NCI-H1048 (cell line): ENCODE measurements at places on chromosomes 1 and 21.
A peak's percentile ranks its signal among the peaks of the same experiment; 100 is the strongest.

DNA sequence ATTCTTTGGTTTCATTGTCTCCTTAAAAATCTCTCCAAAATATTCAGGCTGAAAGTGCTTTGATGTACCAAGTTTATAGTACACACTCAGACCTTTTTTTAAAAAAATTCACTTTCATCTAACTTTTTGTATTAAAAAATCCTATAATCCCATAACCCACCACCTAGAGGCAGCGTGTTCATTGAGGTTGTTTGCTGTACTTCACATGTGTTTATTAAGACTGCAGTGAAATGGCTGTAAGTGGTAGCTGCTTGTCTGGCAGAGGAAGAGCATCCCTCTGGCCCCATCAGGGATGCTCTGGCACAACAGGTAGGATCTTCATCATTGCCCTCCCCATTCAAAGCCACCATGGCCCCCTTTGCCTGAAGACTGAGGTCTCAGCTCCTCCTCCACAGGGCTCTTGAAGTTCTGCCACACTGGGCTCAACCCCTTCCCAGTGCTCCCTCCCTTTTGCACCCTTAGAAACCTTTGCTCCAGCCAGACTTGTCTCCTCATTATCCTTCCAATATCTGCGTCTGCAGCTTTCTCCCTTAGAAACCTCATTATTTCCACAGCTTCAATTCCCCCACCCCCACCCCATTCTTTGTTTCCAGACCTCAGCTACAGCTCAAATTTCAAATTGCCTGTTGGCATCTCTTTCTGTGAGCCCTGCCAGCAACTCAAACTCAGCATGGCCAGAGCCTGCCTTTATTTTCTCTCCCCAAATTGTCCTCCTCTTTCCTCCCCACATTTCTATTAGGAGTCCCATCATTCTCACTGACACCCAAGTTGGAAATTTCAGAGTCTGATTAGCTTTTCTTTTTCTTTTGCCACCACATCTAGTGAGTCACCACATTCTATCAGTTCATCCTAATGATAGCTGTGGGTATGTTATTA lies 369.6 kb upstream of the USP24 start:
- no peak for DNase-seq

GRCh38 chr1:11383553-11384169 lies 95.3 kb upstream of the DISP3 start:
- DNase-seq = no peak

DNA sequence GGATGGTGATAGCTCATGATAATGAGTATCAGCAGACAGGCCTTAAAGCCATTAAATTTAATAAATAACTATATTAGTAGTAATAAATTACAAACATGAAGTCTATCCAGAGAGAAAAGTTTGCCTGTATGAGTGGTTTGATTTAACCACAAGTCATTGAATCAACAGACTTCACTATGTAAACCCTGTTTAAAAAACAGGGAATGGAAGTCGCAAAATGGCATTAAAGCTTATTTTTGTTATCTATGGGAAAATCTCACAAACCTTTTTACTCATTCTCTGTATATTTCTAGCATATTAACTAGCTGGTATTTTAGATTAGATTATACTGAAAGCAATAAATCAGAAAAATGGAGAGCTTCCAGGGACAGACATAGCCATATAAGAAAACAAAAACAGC lies 45.3 kb downstream of the SASS6 start:
- no peak for DNase-seq

DNA sequence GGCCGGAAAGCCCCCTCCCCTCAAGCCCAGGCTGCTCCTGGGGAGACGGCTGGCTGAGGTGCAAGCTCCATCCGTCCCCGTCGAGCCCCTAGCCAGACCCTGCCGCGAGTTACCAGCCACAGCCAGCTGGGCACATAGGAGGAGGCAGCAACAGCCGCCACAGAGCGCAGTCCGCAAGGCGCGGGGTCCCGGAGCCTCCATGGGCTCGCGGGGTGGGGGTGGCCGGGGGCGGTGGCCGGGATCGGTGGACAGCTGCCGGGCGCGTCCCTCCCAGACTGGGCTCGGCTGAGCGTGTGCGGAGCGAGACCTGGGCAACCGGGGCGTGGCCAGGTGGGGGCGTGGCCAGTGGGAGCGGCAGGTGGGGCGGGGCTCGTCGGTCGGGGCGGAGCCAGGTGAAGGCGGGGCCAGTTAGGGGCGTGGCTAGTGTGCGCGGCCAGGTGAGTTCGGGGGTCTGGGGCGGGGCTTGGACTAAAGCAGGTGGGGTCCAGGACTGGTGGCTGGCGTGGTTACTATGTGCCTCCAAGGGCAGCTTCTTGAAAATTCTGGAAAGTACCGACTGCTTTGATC lies at the start of gene CD164L2:
Gene CD164L2 (minus strand): TSS at position 295 of the 567 bp plus-strand sequence. CDS start 94 bp downstream, at position 201.
- DNase-seq = peak; percentile 39

- no peak for DNase-seq
These were observed 77.1 kb downstream of the DYRK1A start for GRCh38 chr21:37443683-37444082.

- DNase-seq = no peak
These were observed 17.4 kb downstream of the LDLRAP1 start for GRCh38 chr1:25560788-25561187.

- DNase-seq = no peak
These were observed 36.6 kb upstream of the KCTD3 start for GRCh38 chr1:215530401-215530984.

DNA sequence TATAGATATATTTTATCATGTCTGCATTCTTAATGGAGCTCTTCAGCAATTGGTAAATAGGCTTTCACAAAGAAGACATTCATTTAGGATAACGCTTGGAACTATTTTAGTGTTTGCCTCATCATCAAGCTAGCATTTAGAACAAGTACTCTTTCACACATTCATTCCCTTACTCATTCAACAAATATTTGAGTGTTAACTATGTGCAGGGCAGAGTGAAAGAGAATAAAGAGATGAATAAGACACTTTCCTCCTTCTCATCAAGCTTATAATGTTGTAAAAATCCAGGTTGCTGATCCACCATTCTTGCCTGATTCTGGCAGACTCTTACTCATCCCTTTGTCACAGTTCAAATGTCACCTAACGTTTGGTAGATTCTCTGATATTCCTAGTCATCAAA lies 386.3 kb upstream of the BEND5 start:
- DNase-seq = no peak

DNA sequence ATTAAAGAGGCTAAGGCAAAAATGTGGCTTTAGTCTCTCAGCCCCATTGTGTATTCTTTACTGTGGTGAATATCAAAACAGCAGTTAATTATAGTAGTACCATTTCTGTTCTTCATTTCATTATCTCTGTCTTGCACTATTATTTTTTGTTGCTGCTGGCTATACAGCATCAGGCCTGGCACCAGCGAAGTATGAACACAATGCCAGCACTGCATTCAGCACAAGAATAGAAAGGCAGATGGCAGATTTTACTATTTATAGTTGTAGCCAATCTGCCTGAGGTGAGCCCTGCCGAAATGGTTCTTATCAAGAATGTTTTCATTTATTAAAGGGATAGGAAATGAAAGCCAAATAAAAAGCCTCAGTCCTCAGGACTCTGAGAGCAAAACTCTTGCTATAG lies 72.1 kb downstream of the GPR52 start:
- no peak for DNase-seq

DNA sequence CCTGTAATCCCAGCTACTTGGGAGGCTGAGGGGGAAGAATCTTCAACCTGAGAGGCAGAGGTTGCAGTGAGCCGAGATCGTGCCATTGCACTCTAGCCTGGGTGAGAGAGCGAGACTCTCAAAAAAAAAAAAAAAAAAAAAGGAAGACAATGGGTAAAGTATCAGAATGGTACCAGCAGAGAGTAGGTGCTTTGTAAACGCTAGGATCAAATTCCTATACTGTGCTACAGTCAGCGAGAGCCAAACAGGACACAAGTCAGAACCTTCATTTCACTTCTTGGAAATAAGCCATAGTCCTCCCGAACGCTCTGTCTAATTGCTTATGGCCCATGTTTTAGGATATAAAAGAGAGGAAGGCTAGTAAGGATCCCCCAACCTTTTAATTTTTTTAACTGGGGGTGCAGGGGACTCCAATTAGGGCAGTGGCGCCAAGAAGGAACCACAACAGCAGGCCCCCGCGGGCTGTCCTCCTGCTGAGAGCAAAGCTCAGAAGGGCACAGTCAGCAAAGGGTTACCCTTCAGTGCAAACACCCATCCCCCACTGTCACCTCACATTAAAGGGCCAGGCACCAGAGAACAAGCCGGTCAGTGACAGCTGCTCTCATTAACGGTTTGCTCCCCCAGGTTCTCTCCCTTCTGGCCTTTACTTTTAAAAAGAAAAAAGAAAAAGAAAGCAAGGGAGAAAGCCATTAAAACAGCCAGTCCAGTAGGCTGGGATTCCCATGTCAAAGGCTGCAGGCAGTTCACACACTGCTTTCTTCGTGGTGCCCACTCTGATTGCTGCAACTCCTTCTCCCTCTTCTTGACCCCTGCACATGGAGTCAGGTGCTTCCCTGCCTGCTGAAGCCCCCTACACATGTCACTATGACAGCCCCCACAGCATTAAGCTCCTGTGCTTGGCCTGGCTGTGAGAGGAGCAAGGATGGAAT lies 69.4 kb downstream of the PLPP3 start:
- no peak for DNase-seq

DNA sequence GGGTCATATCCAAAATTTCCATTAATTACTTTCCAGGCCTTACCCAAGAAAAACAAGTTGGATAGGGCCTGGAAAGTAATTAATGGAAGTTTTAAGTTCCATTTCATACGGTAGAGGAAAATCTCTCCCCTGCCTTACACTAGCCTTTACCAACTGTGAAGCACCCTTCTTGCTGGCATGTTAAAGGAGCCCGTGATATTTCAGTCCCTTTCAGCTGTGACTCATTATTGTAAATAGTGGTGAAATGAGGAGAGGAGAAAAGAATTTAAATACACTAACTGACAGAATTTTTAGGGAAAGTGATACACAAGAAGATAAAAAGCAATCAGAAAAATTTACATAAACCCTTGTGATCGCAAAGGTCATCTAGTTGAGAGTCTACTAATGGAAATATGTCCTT lies 20.3 kb upstream of the KAZN start:
- DNase-seq = no peak

DNA sequence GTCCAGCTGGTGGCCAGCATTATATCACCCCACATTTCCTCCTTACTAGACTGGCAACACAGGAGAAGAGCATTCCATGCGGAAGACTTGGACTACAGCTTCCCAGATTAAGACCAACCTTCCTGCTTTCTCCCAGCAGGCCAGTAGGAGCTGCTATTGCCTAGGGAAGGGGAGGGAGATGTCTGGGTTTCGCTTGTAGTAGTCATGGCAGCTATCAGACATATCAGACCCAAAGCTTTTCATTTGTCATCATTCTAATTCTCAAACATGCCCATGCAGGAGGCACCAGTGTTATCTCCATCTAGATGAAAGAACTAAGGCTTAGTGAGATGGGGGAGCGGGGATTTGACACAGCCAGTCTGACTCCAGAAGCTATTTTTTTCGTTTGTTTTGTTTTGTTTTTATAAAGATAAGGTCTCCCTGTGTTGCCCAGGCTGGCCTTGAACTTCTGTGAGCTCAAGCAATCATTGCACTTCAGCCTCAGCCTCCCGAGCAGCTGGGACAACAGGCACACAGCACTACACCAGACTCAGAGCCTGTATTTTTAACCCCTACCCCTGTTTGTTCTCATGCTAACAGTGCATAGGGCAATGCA lies 4.5 kb downstream of the PLA2G2A start:
- DNase-seq = no peak

GRCh38 chr1:190376044-190376443 lies 101.6 kb downstream of the BRINP3 start:
- no peak for DNase-seq

GRCh38 chr21:33991133-33991532 lies 75.5 kb upstream of the ATP5PO start:
- no peak for DNase-seq

GRCh38 chr1:29352719-29353420 lies 116.5 kb downstream of the PTPRU start:
- no peak for DNase-seq

GRCh38 chr1:215241451-215241850 lies 158.9 kb downstream of the KCNK2 start:
- no peak for DNase-seq

- no peak for DNase-seq
These were observed 13.2 kb downstream of the KANK4 start for GRCh38 chr1:62306065-62306464.

- no peak for DNase-seq
These were observed 522.6 kb upstream of the PLXNA2 start for GRCh38 chr1:208766832-208767231.

DNA sequence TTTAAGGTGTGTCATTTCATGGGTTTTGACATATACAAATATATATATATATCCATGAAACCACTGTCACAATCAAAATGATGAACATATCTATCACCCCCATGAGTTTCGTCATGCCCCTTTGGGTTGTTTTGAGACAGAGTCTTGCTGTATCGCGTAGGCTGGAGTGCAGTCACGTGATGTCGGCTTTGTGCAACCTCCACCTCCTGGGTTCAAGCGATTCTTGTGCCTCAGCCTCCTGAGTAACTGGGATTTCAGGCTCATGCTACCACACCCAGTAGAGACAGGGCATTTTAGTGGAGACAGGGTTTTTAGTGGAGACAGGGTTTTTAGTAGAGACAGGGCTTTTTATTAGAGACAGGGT lies 8.0 kb downstream of the HJV start:
- no peak for DNase-seq

- no peak for DNase-seq
These were observed 5.7 kb downstream of the TPM3 start for GRCh38 chr1:154186177-154186576.

- no peak for DNase-seq
These were observed 108.9 kb downstream of the CAPN8 start for GRCh38 chr1:223556414-223557129.
